ENCODE measurements at places on chromosomes 1 and 21.
A peak's percentile ranks its signal among the peaks of the same experiment; 100 is the strongest.

- no peak for DNase-seq
These were observed 63.1 kb downstream of the PLPPR4 start for GRCh38 chr1:99327357-99327756.

GRCh38 chr1:109298666-109299557, 7.9 kb downstream of the MYBPHL start:
- peak; percentile 37 for DNase-seq

DNA sequence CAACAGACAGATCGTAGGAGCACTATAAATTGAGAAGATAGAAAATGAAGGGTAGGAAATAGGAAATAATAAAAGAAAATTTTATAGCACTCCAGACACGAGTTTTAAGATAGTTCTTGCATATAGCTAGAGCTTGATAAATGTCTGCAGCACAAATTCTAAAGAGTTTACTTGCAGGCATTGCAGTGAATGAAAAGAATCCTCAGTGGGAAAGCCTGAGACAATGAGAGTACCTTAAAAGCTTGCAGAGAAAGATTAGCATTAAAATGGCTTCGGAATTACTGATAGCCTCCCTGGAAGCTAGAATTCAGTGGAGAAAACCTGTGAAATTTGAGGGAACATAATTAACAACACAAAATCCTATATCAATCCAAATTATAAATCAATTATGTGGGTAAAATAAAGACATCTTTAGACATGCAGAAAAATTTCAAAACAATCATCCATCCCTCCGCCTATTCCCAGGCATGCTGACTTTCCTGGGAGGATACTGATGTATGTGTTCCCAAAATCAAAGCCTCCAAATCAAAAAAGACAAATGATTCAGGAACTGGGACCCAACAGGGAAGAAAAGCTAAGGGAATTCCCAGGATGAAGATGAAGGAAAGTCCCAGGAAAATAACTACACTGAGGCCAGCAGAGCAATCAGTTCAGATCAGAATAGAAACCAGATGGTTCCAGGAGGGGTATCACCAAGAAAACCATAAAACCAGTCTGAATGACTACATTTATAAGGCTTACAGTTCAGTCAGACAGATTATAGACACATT, 305.9 kb upstream of the USP25 start:
- DNase-seq: no peak

DNA sequence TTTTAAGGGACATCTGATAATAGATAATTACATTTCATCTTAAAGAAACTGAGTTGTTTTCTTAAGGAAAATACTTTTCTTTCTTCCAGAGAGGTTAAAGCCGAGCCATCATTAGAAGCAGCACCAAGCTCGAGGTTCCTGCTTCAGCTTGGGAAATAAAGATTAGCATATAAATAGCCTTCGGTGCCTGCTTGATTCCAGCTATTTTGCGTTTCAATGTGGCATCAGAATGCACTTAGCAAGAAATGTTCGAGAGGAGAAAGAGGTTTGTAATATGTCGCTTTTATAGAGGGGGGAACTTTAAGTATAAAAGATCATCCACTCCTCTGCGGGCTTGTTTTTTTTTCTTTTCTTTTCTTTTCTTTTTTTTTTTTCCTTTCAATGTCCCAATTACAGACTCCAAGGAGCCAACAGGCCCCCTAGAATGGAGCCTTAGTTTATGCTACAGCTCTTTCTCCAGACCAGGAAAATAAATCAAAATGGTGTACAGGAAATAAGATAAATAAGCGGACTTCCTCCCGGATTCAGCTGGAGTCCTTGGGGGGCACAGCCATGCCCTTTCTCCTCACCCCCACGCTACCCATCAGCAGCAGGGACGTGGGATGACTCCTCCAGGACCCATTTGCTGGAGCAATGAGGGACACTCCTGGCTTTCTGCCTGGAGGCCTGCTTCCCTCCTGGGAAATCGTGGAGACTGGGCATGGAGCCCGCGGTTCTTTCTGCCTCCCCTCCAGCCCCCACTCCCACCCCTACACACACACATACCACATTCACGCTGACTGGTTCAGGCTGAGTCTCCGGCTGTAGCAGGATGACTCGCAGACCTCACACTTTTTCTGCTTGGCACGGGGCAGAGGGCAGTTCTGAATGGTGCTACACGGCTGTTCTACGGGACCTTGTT, 131.6 kb downstream of the RRAGC start:
- no peak for DNase-seq

- peak; percentile 23 for DNase-seq
These were observed 37.8 kb upstream of the BMP8A start for GRCh38 chr1:39453603-39454002.

- DNase-seq: no peak
These were observed 296.6 kb downstream of the OMA1 start for GRCh38 chr1:58249737-58250586.

- no peak for DNase-seq
These were observed 165.3 kb downstream of the LRRC7 start for GRCh38 chr1:69733061-69733460.

GRCh38 chr1:226215239-226215638, 8.2 kb upstream of the MIXL1 start:
- DNase-seq: no peak

DNA sequence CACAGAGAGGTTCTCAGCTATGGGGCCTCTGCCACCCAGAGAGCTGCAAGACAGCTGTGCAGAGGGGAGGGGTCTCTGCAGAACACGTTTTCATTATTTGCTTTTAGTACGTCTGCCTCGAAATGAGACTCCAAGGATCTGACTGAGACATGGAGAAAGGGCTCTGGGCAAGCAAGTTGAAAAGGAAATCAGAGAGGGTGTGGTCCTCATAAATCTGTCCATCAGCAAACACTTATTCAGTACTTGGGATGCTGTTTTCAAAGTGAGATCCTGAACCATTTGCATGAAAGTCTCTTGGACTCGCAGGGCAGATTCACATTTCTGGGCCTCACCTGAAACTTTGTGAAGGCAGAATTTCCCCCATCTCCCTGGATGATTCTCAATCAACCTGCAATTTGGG, 197.4 kb upstream of the GALNT2 start:
- DNase-seq: no peak

- DNase-seq: no peak
These were observed 69.5 kb downstream of the WDR4 start for GRCh38 chr21:42809577-42810475.

DNA sequence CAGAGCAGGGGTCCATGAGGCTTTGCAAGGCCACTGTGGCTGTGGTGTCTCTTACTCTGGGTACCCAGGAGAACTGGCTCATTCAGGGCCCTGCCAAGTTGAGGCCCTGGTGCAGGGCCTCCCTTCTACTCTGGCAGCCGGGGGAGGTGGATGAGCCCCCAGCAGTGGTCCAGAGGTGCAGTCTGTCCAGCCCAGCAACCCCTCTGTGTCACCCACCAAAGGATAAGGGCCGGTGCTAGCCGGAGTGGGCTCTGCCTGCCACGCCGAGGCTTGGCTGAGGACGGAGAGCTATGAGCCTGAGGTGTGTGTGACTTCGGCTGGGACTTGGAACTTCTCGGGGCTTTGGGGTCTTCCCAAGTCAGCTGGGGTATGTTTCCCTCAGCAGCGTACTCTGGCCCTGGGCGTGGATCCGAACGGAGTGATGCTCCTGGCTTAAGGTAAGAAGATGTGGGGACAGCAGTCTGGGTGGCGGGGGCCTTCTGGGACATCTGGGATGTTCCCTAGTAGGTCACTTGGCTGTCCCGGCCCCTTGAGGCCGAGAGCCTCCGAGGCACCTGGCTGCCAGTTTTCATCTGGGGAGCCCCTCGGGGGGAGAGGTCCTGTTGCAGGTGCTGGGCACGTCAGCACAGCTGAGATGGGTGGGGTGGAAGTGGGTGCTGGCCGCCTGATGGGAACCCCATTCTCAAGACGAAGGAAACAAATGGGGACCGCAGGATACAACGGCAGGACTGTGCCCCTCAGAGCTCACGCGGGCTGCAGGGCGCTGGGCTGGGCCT, 25.9 kb downstream of the RUNX3 start:
- DNase-seq: no peak

DNA sequence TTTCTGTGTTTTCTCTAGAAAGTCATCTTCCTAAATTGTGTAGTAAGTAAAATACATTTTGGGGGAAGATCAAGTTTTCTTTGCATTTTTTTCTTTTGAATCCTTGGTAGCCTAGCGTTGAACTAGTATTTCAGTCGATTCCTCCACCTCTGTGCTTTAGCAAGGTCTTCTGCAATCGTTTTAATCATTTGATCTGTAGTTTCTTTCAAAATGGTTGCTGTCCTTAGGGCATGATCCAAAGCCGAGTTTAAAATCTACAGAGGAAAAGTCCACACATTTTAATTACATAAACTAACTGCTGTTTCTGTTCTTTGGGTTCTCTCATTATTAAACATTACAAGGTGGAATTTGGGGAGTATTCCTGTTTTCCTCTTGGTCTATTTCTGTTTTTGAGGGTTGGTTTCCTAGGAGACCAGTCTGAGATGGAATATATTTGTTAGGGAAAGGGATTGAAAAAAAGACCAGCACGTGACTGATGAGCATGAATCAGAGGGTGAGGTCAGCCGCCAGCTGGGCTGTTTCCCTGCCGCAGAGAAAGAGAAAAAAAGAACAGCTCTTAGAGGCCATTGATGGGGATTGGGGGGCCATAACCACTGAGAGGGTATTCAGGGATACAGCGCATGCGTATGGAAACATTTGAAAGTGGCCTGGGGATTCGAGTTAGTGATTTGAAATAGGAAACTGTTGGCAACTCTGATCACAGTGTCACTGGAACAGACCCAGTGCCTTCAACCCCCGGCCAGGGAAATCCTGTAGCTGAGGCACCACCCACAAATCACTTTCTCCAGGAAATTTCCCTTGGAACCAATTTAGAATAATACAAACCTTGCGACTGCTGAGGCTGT, 40.6 kb downstream of the AKNAD1 start:
- DNase-seq: peak; percentile 67

- DNase-seq: no peak
These were observed 577.5 kb downstream of the USP25 start for GRCh38 chr21:16307256-16307655.

DNA sequence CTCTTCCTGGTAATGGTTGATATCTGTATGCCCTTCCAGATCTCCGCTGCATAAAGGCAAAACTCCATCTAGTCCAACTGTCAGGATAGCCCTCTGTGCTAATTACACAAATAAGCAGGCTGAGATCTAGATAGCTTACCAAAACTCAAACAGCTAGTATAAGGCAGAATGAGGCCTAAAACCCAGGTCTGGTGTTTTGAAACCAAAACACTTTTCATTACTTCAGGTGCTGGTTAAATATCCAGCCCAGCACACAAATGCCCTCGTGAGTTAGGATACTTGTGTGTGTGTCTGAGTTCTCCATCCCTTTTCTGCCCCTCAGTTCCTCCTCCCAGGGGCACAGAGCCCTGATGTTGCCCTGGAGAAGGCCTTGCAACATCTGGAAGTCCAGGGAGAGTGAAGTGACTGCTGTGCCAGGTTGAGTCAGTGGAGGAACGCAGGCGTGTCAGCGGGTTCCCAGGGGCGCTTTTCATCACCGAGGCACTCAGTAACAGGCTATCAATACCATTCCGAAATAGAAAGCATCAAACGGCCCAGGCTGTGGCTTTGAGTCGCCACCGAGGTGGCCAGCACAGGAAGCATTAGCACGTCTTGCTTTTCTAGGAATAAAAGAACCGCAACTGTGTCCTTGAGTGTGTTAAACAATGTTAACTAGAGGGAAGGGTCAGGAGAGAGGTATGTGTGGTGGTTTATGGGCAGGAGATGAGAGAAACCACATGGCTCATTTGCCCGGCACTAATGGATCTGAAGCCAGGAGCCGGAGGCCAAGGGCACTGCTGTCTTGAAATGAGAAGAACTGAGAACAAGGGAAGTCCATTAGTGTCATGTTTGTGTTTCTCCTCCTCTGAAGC, 90.7 kb upstream of the WLS start:
- no peak for DNase-seq

GRCh38 chr1:36239941-36240637, 15.8 kb downstream of the THRAP3 start:
- DNase-seq: no peak

DNA sequence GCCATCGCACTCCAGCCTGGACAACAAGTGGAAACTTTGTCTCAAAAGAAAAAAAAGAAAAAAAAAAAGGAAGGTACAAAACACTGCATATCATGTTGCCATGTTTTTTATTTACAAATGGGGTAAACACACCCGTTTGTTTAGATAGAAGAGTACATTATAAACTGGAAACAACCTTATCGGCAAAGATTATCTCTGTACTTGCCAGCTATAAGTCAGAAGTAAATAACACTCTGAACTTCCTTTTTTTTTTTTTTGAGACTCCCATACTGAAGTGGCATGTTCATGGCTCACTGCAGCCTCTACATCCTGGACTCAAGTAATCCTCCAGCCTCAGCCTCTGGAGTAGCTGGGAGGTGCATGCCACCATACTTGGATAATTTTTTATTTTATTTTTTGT, 21.9 kb downstream of the USP48 start:
- no peak for DNase-seq

DNA sequence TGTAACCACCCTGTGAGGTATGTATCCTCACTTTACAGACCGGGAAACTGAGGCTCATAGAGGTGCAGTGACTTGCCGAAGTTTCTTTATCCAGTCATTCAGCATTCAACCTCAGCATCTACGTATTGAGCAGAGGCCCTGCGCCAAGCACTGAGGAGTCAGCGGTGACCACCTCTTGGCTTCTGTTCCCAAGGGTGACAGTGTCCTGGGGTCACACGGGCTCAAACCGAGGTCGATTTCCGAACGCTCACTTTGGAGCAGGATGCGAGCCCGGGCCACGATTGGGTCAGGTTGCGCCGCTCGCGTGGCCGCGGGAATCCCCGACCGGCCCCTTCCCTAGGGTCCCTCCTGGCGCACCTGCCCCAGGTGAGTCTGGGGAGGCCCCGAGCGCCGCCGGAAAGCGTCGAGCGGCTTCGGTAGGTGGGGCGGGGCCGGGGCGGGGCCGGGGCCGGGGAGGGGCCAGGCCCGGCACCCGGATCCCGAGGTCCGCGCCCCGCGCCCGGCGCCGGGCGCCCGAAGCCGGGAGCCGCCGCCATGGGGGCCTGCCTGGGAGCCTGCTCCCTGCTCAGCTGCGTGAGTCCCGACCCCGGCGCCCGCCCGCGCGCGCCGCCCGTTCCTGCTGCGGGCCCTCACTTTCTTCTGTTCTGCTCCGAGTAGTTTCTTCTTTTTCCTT, at the start of gene SERINC2:
SERINC2 (plus strand) TSS at position 482 of the 673 bp plus-strand sequence; CDS start at position 535, 53 bp downstream.
- DNase-seq: no peak

GRCh38 chr1:56490619-56491018, 88.7 kb downstream of the PLPP3 start:
- no peak for DNase-seq

GRCh38 chr1:30756545-30757351, 826 bp downstream of the LAPTM5 start:
- peak; percentile 59 for DNase-seq

GRCh38 chr1:54538538-54538937, 9.5 kb upstream of the ACOT11 start:
- no peak for DNase-seq
